ENCODE measurements at places on chromosomes 1 and 21. TPM values are rescaled to one million over a fixed set of nuclear protein-coding genes. Genes with fewer than 3 reads are reported as not detected.

Gene HMCN1
- 0.59 TPM for total RNA-seq

- no peak for DNase-seq
Observed at GRCh38 chr21:26281506-26281905, 110.9 kb upstream of the APP start.

- peak; percentile 46 for DNase-seq
Observed at GRCh38 chr21:38950435-38951094, 144.8 kb downstream of the ETS2 start.

GRCh38 chr1:205700865-205701401, 20.6 kb upstream of the SLC45A3 start:
- DNase-seq, result no peak

DNA sequence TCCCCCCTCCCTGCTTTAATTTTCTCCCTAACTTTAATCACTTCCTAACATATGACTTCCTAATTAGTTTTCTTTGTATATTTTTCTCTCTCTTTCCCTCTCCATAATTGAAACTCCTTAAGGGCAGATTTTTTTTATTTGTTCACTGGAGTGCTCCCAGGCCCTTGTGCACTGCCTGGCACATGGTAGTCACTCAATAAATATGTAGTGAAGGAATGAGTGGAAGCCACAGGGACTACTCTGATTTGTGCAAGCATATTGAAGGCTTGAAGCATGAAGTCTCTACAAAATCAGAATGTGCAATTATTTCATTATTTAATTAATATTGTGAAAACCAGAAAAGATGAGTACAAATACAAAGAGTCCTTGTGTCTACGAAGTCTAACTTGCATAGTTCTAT, 41.5 kb downstream of the SNX7 start:
- DNase-seq, result no peak

DNA sequence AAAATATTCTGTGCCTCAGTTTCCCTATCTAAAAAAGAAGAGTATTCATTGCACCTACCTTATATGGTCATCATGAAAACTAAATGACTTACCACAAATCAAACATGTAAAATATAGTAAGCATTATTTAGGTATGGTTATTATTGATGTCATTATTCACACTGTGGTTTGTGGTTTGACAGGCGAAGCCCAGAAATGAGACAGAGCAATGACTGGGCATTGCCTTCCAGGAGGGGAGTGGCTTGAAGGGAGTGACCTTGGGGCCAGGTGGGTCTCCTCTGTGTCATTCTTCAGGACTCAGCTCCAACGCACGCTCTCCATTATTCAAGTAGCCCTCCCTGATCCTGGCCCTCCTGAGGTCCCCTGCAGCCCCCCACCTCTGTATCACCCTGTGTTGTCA, 133.7 kb downstream of the DMRTA2 start:
- no peak for DNase-seq

Measured in uterus (tissue), 4 donors.